Aortic smooth muscle cell (primary cell): ENCODE measurements at places on chromosomes 7 and 10. TPM values are rescaled to one million over a fixed set of nuclear protein-coding genes. Genes with fewer than 3 reads are reported as not detected.

Gene ADCY1
- total RNA-seq: 0.12 and 0.13 TPM in 2 replicates

Gene GDF2
- not detected in 2 replicates for total RNA-seq

Gene ICA1
- 1.7 and 2.2 TPM in 2 replicates for total RNA-seq

Gene SFRP4
- 13.7 and 35.0 TPM in 2 replicates for total RNA-seq

Gene RARRES2
- not detected in 2 replicates for total RNA-seq

Gene KIAA1549
- 0.26 and 0.50 TPM in 2 replicates for total RNA-seq

Gene HACD1
- total RNA-seq: 10.4 and 11.6 TPM in 2 replicates

Gene UBN2
- 3.7 and 6.4 TPM in 2 replicates for total RNA-seq

Gene PPP1R17
- not detected in 2 replicates for total RNA-seq

Gene NPSR1
- not detected in 2 replicates for total RNA-seq
